ENCODE measurements at places on chromosomes 16 and 17.

GRCh38 chr16:88049561-88050545 lies 98.6 kb downstream of the BANP start:
- DNase-seq = no peak

DNA sequence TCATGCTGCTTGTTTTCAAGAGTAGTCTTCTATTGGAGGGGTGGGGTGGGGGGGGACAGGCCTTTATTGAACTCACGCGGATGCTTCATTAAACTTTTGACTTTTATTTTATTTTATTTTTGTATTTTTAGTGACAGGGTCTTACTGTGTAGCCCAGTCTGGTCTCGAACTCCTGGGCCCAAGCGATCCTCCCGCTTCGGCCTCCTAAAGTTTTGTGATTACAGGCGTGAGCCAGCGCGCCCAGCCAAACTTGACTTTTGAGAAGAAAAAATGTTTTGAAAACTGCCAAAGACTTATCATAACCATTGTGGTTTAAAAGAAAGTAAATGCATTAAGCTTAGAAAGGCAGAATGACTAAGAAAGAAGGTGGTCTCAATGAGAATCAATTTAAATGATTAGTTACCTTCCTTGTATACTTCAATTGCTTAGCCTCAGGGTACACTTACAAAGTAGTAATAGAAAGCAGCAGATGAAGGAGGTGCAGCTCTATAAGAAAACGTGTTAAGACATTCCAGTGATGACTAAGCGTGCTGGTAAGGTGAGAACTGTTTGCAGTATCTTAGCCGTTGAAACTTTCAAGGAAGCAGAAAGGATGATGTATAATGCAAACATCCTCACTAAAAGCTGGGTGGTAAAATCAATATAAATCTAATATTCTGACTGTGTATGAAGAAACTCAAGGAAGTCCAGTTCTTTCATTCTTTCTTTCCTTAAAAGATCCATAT lies 1.2 kb downstream of the AP2B1 start:
- DNase-seq = no peak

GRCh38 chr17:80695979-80696378 lies 151.3 kb downstream of the RPTOR start:
- DNase-seq = no peak

- no peak for DNase-seq
Measured at GRCh38 chr16:88649195-88649923, 1.5 kb downstream of the CYBA start.

GRCh38 chr17:10492004-10492403 lies 22.6 kb upstream of the MYH4 start:
- DNase-seq = no peak

DNA sequence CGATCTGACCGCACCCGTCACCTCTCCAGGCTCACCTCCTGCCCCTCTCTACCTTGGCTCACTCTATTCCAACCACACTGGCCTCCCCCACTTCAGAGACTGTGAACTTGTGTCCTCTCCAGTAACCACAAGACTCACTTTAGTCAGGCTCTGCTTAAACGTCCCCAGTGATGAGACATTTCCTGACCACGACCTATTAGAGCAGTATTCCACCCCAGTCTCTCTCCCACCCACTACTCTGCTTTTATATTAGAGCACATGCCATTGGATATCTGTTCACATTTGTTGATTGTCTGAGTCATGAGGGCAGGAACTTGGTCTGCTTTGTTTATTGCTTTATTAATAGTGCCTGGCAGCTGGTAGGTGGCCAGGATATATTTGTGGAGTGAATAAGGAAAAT lies 20.1 kb downstream of the COX11 start:
- no peak for DNase-seq

DNA sequence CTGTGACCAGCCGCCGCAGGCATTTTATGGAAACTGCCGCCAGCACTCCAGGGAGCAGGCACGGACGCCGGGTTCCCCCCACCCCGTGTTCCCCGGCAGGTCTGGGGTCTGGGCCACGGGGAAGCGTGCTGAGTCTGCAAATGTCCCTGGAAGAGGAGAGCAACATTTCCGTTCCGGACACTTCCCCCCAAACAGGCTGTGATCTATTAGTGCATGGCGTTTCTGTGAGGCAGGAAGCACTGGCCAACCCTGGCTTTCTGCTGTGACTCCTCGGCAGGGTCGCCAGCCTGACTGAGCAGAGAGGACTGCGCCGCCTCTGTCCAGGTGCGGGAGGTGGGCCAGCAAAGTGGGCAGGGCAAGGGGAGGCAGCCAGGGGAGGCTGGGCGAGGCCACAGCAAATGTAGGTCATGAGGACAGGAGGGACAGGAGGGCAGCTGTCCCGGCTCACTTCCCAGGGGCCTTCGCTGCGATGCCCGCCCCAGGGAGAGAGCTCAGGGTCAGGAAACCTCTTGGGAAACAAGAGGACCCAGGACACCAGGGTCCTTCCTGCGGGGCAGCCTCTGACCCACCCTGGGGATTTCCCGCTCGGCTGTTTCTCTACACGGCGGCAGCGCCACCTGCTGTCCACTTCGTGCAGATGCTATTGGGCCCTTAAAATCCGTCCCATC lies 9.5 kb downstream of the FOXF1 start:
- DNase-seq = peak; percentile 68

DNA sequence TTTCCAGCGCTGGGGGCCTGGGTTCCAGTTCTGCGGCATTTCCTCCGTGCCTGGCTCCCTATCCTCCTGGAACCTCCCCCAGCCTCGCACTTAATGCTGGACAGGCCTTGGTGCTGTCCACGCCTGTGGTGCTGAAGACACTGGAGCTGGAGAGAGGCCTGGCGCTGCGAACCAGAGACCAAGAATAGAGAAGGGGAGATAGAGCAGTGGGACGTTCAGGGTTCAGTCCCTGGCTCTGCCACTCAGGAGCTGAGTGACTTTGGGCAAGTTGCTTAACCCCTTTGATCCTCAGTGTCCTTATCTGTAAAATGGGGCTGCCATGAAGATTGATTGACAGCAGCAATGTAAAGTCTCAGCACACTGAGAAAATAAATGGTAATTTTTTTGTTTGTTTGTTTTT lies 11.9 kb downstream of the SBK1 start:
- peak; percentile 26 for DNase-seq

DNA sequence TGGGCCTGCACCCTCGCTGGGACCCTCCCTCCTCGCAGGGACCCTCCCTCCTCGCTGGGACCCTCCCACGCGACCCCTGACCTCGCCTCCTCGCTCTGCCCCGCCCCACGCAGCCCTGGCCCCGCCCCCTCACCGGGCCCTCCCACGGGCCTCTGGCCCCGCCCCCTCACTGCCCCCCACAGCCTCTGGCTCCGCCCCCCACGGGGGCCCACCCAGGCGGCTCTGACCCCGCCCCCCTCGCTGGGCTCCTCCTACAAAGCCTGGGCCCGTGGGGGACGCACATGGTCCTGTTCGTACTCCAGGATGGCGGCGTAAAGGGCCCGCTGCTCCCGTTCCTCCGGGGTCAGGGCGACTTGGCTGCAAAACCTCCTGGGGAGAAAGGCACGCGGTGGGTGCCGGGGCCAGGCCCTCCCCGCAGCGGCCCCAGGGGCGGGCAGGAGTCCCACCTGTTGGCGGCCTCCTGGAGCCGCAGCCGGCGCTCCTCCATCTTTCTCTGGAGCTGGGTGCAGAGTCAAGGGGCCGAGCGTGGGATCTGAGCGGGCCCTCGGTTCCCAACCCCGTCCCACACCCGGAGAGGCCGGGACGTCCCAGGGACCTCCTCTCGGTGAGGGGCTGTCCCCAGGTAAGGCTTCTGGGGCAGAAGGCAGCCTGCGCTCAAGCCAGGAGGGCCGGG lies 9.0 kb downstream of the VPS9D1 start:
- peak; percentile 83 for DNase-seq

DNA sequence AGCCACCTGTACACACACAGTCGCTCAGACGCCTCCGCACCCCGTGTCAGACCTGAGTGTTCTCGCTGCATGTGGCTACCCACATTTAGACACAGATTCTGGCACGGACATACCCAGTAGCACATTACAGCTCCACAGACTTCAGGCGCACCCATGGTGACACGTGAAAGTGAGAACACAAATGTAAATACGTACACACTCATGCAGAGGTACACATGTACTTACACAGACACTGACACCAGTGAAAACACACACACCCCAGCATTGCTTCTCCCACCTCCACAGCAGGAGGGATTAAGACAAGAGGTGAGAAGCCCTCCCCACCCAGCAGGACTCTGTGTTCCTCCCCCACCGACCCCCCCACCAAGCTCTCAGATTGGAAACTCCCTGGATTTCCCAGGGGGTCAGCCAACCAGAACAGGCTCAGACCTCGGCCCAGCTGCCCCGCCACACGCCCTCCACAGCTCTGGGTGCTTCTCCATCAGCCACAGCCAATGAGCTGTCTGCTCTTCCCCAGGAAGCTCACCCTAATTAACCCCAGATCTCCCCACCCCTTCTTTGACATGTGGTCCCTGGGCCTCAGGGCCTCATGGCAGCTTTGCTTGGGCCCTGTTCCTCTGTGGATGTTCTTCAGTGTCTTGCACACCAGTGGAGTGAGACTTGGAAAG lies 5.3 kb upstream of the FOXN1 start:
- no peak for DNase-seq

- DNase-seq = no peak
Measured at GRCh38 chr16:84565669-84566495, 52.0 kb downstream of the COTL1 start.

DNA sequence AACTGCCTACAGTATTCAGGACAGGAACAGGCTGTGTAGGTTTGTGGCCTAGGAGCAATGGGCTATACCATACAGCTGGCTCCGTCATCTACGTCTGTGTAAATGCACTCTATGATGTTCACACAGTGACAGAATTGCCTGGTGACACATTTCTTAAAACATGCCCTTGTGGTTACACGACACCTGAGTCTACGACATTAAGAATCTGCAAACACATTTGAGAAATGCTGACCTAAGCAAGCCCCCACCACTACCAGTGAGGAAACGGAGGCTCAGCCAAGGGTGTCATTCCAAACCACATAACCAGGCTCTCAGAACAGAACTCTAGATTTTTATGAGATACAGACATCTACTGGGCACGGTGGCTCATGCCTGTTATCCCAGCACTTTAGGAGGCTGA lies 23.5 kb downstream of the USP36 start:
- peak; percentile 69 for DNase-seq

GRCh38 chr17:65057531-65058090 lies 1.1 kb upstream of the GNA13 start:
- DNase-seq = no peak

GRCh38 chr16:57859331-57859730 lies 57.0 kb upstream of the KIFC3 start:
- DNase-seq = no peak
